Naive thymus-derived CD4-positive, alpha-beta T cell (primary cell): ENCODE measurements at places on chromosomes 3 and 15. TPM values are rescaled to one million over a fixed set of nuclear protein-coding genes. Genes with fewer than 3 reads are reported as not detected.

Gene MIX23
- total RNA-seq = 14.7 TPM

Gene EIF4E3
- 35.3 TPM for total RNA-seq

Gene CFAP100
- total RNA-seq = not detected

DNA sequence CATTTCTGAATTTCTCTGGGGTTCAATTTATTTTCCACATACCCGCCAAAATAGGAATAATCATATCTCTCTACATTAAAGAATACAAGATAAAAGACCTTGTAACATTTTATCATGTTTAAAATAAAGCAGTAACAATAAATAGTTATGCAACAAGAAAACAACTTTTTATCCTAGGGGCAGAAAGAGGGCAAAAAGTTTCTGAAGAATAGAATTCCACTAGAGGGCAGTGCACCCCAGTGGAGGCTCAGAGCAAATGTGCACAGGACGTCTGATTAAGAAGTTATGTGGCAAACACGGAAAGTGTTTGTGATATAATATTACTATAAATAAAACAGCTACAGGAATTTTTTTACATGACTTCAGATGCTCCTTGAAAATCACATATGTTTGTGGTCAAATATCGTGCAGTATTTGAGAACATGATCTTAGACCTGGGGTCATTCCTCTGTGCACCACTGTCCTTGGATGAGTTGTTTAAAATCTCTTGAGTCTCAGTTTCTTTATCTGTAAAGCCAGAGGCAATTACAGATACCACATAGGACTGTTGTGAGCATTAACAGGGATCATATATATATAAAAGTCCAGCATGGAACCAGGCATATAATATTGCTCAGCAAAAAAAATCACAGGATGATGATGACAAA, 13.2 kb upstream of the PIK3R4 start:
- DNase-seq = peak; percentile 50

DNA sequence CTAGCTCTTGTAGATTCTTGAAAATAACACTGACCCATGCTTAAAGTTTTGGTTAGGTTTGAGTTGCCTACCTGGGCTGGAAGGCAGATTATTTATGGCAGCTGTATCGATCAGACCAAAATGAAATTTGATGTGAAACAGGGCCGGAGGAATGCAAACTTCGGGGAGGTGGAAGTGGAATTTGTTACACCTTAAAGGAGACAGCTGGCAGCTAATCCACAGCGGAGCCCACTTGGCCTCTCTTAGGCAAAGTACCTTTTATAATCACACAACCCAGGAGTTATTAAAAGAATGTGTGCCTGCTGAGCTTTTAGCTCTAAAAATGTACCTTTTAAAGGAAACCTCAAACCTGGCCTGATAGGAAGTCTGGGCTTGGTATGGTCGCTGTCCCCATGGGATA, 250.9 kb upstream of the TPM1 start:
- no peak for DNase-seq

DNA sequence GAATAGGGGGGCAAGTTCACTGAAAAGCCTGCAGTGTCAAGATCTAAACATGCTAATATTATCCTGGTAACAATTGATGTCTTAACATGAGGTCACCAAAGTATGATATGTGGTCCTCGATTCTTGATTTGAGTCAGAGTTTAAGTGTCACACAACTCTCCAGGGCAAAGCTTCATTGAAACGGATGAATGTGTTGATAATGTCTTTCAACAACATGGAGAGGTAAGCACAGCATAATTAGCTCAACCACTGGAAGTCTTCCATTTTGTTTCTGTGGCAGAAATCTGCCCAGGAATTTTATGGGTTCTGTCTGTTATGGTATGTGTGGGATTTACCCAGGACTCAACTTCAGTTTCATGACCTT, 591.5 kb downstream of the ZNF385D start:
- no peak for DNase-seq

- no peak for DNase-seq
These were observed 83.5 kb downstream of the NEK10 start for GRCh38 chr3:27285668-27286067.

GRCh38 chr3:103077910-103078309, 643.1 kb downstream of the ZPLD1 start:
- no peak for DNase-seq

DNA sequence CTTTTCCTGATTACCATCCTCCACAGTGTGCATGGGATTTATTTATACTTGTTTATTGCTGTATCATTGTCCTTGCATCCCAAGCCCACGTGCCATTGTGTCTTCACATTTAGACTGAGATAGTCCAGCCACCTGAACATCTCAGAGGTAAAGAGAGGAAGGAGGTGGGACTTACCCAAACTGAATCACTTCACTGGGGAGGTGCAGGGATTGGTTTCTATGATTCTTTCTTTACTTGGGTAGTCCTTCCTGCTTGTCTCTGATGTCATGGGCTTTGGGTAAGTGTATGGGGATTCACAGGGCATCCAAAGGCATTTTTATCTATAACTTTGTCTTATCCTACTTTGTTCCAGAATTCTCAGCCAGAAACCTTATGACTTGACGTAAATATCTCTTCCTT, 141.5 kb upstream of the UMPS start:
- no peak for DNase-seq

DNA sequence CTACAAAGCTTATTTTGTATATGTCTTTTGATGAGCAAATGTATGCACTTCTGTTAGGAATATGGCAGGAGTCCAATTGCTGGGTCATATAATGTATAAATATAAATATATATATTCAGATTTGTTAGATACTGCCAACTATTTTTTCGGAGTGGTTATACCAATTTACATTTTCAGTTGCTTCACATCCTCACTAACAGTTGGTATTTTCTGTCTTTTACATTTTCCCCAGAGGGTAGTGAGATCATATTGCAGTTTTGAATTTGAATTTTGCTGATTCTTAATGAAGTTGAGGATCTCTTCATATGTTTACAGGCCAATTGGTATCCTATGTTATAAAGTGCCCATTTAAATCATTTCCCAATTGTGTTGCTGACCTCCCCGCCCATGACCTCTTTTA, 139.0 kb upstream of the KCNMB2 start:
- no peak for DNase-seq

- peak; percentile 31 for DNase-seq
These were observed 64.5 kb downstream of the ZNF148 start for GRCh38 chr3:125310623-125311081.

GRCh38 chr3:48084929-48085328, 68.7 kb upstream of the MAP4 start:
- DNase-seq = no peak

- no peak for DNase-seq
These were observed 18.7 kb upstream of the EOGT start for GRCh38 chr3:69032142-69032541.
